Neural crest cell (in vitro differentiated cells): ENCODE measurements at places on chromosomes 12 and 14.

DNA sequence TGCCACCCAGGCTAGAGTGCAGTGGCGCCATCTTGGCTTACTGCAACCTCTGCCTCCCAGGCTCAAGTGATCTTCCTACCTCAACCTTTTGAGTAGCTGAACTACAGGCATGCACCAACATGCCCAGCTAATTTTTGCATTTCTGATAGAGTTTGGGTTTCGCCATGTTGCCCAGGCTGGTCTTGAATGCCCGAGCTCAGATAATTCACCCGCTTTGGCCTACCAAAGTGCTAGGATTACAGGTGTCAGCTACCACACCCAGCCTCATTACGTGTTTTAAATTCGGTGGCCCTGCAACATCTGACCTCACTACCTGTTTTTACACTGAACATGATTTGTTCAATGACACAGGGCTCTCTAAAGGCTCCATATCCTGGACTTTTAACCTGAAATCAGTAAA is 22.9 kb upstream of the RDH16 start:
- no peak for DNase-seq

- no peak for DNase-seq
Measured at GRCh38 chr12:112822056-112822455, 30.5 kb downstream of the RPH3A start.

- no peak for DNase-seq
Measured at GRCh38 chr12:388541-389141, 479 bp downstream of the KDM5A start.

DNA sequence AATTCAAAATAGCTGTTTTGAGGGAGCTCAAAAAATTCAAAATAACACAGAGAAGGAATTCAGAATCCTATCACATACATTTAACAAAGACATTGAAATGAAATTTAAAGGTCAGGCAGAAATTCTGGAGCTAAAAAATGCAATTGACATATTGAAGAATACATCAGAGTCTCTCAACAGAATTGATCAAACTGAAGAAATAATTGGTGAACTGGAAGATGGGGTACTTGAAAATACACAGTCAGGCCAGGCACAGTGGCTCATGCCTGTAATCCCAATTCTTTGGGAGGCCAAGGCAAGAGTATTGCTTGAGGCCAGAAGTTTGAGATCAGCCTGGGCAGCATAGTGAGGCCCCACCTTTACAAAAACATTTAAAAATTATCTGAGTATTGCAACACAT is 34.1 kb upstream of the DHRS7 start:
- no peak for DNase-seq

DNA sequence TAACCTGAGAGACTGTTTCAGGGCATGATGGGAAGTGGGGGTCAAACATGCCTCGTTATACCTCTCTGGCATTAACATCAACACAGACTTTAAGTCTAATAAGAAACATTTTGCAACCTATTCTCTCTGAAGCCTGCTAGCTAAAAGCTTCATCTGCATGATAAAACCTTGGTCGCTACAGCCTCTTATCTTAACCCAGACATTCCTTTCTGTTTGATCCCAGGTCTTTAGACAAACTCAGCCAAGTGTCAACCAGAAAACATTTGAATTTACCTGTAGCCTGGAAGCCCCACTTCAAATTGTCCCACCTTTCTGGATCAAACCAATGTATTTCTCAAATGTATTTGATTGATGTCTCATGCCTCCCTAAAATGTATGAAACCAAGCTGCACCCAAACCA is 9.1 kb downstream of the PPP2R3C start:
- DNase-seq: no peak
